ENCODE measurements at places on chromosomes 13 and 19.

- no peak for DNase-seq
These were observed 12.6 kb downstream of the MBNL2 start for GRCh38 chr13:97234742-97235141.

DNA sequence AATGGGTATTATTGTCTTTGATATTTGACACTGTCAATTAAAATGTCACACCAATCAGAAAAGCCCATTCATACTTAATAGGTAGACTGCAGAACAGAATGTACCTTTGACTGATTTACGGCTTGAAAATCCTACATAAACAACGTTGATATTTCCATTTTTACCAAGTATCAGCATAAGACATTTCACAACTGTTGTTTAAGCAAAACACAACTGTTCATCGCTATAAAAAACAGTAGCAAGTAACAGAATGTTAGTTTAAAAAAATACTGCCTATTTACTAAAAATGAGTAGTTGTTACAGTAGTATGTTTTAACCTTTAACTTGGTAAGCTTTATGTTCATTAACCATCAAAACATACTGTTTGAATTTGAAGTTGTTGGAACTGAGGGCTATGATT is 1096.6 kb downstream of the PCDH17 start:
- DNase-seq, result no peak

DNA sequence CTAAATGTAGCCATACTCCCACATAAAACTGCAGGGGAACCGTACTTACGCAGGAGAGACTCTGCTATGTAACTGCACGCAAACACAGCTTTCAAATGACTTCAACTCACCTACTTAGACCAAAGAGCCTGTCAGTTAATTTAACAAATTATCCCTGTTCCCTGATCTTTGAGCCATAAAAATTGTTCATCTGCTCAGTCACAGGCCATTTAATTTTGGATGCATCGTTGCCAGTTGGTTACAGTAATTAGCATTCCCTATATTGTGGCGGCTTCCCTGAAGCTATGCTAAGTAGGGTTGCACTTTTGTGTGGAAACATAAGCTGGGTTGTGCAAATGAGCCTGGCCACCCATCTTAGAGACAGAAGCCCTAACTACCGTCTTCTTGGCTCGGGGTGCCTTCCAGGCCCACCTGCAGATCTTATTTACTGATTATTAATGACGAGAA is 21.2 kb upstream of the OBI1 start:
- DNase-seq, result no peak

DNA sequence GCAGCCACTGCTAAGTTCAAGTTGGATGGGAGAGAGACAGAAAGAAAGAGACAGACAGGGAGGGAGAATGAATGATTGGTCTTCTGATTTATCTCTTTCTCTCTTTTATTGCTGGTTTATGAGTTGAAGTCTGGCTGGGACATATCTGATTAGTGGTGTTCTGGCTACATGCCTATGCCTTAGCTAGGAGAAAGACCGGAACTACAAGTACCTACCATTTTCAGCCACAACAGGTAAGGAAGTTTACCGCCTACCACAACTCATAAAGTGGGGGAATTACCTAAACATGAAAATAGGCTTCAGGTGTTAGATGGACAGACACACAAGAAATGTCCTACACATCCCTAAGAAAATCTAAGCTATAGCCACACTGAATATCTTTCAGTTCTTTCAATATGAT is 36.6 kb upstream of the GPC6 start:
- DNase-seq, result no peak

DNA sequence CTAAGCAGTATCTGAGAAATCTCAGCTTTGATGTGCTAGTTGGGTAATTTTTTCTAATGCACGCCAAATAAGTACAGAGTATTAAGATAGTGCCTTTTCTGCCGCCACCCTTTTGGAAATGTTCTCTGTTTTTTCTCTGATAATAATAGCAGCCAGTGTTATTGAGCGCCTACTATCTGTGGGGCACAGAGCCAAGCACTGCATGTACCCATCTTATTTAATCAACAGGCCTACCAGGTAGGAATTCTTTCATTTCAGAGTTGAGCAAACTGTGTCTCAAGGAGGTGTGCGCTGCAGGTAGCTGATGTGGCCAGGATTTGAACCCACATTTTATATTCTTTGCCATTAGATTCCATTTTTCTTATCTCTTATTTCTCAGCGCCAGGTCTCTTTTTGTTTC is 1.4 kb downstream of the EPN1 start:
- no peak for DNase-seq

DNA sequence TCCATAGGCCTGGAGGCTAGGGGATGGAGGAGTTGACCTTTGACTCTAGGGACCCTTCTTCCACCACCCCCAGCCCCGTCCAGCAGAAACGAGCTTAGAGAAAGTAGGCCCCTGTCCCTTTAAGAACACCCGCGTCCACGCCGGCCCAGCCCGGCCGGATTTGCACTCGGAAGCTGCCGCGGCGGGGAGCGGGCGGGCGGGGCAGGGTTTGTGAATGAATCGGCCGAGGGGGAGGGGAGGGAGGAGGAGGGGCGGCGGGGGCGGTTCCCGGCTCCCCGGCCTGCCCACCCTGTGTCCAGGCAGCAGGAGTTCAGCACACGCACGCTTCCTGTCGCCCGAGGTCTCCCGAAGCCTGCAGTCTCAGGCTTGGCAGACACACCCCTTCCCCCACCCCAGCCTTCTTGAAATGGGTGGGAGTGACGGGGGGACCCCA is 1.5 kb downstream of the UNC13A start:
- DNase-seq, result no peak

DNA sequence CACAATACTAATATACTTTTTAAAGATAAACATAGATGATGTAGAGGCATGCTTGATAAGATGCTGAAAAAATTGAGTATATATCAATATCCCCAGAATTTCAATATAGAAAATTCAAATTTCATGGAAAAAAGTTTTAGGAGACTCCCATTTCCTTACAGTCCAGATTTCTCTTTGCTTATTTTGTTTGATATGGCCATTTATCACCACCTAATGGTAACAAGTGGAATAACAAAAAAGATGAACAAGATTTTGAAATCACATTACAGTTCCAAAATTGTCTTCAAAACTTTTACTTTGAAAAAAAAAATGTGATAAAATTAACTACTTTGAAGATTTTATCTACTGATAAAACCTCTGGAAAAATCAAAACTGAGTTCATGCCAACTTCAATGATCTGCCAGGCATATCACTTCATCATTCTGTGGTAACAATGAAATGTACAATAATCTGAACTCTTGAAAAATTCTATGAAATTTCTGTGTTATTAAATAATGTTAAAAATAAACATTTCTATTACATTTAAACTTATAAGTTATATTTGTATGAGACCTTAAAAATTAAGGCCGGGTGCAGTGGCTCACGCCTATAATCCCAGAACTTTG is 17.5 kb downstream of the MIPEP start:
- no peak for DNase-seq

DNA sequence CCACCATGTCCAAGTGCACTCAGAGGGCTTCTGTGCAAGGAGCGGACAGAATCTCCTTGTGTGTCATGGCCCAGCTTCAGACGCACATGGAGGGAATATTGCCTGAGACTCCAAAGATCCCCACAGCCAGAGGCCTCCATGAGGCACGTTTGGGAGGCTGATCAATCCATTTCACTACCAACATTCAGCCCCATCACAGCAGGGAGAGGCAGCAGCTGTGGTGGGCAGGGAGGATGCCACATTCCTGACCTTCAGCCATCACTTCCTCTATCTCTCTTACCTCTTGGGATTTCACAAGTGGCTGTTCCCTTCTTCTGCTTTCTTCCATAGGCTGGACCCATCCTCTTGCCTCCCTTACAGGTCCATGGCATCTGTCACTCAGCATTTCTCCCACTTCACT is 82.4 kb upstream of the MBNL2 start:
- DNase-seq, result no peak

- DNase-seq, result no peak
These were observed 520.1 kb downstream of the SUCLA2 start for GRCh38 chr13:47480951-47481350.

DNA sequence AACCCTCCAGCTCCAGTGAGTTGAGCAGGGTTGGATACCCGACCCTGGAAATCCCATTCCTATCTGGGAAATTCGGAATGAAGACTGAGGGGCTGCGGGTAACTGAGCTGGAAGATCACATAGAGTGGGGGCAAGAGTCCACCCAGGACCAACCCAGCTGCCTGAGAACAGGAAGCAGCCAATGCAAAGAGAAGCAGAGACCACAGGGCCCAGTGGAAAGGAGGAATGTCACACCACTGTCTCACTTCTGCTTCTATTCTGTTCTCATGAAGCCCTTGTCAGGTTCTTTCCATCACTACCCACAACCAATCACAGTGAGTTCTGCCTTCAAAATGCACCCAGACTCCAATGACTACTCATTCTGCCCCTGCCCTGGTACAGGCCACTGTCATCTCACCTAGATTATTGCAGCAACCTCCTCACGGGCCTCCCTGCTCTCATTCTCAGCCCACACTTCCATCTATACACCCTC is 15.3 kb downstream of the DYRK1B start:
- DNase-seq, result no peak

- no peak for DNase-seq
These were observed 1.5 kb downstream of the PLEKHF1 start for GRCh38 chr19:29666578-29667386.

DNA sequence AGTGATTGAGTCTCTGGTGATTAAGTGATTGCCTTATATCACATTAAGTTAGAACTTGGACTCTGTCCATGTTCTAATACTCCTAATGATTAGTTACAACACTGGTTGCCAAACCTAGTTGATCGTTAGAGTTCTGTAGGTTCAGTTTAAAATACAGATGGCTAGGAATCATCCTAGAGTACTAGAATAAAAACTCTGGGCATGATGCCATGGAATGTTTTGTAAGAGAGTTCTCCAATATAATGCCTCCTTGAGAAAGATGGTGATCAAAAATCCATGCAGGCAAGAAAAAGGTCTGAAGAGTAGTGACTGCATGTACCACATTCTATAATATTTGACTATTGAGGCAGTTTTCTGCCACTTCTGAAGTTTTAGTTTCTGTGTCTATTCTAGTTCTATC is 176.3 kb downstream of the GPC5 start:
- DNase-seq, result no peak
